Endodermal cell (in vitro differentiated cells): ENCODE measurements at places on chromosomes 7 and 10. TPM values are rescaled to one million over a fixed set of nuclear protein-coding genes. Genes with fewer than 3 reads are reported as not detected.
A peak's percentile ranks its signal among the peaks of the same experiment; 100 is the strongest.

Gene KLF14
- total RNA-seq, result not detected in 3 replicates

Gene FKBP9
- total RNA-seq, result 67.4 to 68.4 TPM (median 68.0 TPM) in 3 replicates

Gene ALOX5
- total RNA-seq, result 0.63 and 1.1 TPM in 2 replicates

Gene PTN
- total RNA-seq, result 5.6 to 7.1 TPM (median 6.6 TPM) in 3 replicates

Gene ABCB4
- total RNA-seq, result 0.41 and 0.77 TPM in 2 replicates

Gene ZNF107
- 16.9 and 17.9 TPM in 2 replicates for total RNA-seq

Gene VIPR2
- total RNA-seq, result 1.2 and 1.8 TPM in 2 replicates

Gene GIMAP1
- total RNA-seq, result not detected in 2 replicates

- no peak for DNase-seq
- H3K4me3 ChIP-seq, result peak overlapping the region; percentile 4
- H3K4me1 ChIP-seq, result no peaks in the 10 kb centered on the region
- no peaks in the 10 kb centered on the region for H3K36me3 ChIP-seq
- H3K27ac ChIP-seq, result no peak overlapping the region
- H3K27me3 ChIP-seq, result no peaks in the 10 kb centered on the region
Measured at GRCh38 chr7:82542665-82543064, 99.1 kb upstream of the CACNA2D1 start.

GRCh38 chr7:20200361-20200760 is 16.8 kb downstream of the MACC1 start:
- no peaks in the 10 kb centered on the region for H3K36me3 ChIP-seq
- no peak overlapping the region for H3K27ac ChIP-seq
- no peak for DNase-seq
- no peaks in the 10 kb centered on the region for H3K27me3 ChIP-seq
- H3K4me3 ChIP-seq, result no peak overlapping the region

DNA sequence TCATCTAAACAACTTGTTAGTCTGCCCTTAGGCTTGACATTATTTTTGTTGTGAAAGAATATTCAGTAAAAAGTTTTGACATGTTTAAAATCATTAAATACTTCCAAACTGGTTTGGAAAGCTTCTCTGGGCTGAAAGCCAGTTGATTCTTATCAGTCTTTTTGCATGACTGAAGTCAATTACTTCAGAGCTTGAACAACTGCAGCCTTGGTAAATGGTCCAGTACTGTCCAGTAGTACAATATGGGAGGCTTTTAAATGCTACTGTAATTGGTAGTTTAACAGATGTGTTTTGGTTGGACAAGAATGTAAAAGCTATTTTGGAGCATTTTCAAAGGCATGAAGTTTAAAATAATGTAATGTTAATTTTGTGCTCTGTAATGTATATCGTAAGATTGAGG is 103.4 kb downstream of the SDK1 start:
- H3K4me1 ChIP-seq, result peaks cover 11% of the 10 kb centered on the region
- H3K27ac ChIP-seq, result no peak overlapping the region
- DNase-seq, result no peak
- no peak overlapping the region for H3K4me3 ChIP-seq
- no peaks in the 10 kb centered on the region for H3K36me3 ChIP-seq
- no peaks in the 10 kb centered on the region for H3K27me3 ChIP-seq

- no peaks in the 10 kb centered on the region for H3K4me1 ChIP-seq
- no peaks in the 10 kb centered on the region for H3K36me3 ChIP-seq
- no peaks in the 10 kb centered on the region for H3K27me3 ChIP-seq
Measured at GRCh38 chr10:62352356-62352970, 21.7 kb upstream of the ZNF365 start.

DNA sequence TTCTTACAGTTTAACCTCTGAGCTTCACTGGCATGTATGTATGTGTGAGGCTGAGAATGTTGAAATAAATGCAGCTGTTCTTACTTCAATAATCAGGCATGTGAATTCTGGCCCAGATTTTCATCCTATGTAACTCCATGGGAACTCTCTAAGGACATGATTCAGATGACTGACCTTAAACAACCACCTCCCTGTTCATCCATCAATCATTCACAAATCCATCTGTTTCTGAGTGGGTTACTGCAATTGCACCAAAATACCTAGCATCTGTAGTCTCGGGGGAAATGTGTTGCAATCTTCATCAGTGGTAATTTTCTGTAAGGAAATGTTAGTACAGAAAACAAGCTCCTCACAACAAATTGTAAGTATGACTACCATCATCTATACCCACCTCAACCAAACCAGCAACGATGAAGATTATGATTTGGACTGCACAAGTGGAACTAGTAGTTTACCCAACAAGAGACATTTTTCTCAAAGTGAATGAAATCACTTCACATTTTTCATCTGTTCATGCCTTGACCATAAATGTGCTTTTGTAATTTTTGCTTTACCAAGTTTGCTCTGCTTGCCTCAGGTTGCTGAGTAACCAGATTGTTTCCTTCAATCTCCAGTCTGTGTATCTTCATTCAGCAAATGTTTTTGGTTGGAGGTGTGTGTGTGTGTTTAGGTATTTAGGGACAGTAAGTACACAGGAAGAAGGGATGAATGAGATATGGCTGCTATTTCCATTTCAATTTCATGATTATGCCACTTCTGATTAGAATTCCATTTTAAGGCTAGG is 65.7 kb upstream of the FZD8 start:
- DNase-seq, result no peak
- no peak overlapping the region for H3K4me3 ChIP-seq
- H3K4me1 ChIP-seq, result no peaks in the 10 kb centered on the region
- no peak overlapping the region for H3K27ac ChIP-seq
- H3K27me3 ChIP-seq, result no peaks in the 10 kb centered on the region

- no peak overlapping the region for H3K4me3 ChIP-seq
- H3K27ac ChIP-seq, result no peak overlapping the region
- no peaks in the 10 kb centered on the region for H3K27me3 ChIP-seq
Measured at GRCh38 chr7:109009636-109010035, 440.0 kb downstream of the DNAJB9 start.

DNA sequence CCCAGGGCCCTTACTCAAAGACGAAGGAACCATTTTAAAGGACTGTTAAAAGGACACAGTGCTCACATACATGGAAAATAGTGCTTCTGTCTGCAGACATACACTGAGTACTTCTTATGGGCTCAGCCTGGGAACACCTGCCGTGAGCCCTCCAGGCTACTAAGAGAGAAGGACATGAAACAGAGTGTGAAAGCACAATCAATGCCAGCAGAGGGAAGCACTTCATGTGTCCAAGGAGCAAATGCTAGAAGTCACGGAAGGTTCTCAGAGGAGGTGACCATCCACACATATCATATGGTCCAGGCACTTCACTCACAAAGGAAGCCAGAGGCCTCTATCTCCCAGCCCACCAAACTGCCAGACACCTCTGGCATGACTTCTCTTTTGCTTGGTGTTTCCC is 15.5 kb downstream of the ELMO1 start:
- H3K27me3 ChIP-seq, result no peaks in the 10 kb centered on the region
- H3K4me1 ChIP-seq, result no peaks in the 10 kb centered on the region
- no peak overlapping the region for H3K4me3 ChIP-seq
- no peak overlapping the region for H3K27ac ChIP-seq
- H3K36me3 ChIP-seq, result peaks cover 26% of the 10 kb centered on the region
- DNase-seq, result peak; percentile 70

DNA sequence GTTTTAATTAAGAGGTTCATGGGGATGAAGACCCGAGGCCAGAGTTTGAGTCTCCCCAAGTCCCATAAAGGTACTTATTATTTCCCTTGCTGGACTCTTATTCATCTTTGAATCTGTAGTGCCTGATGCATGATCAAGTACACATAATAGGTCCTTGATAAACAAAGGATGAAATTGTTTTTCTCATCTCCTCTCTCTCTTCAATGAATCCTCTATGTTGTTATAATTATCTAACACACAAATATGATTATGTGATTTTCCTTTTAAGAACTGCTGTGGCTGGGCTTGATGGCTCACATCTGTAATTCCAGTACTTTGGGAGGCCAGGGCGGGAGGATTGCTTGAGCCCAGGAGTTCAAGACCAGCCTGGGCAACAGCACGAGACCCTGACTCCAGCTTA is 117.7 kb downstream of the BAMBI start:
- H3K36me3 ChIP-seq, result no peaks in the 10 kb centered on the region
- H3K27me3 ChIP-seq, result peaks cover 12% of the 10 kb centered on the region
- DNase-seq, result no peak
- no peaks in the 10 kb centered on the region for H3K4me1 ChIP-seq

- H3K36me3 ChIP-seq, result no peaks in the 10 kb centered on the region
- H3K4me3 ChIP-seq, result no peak overlapping the region
- no peak for DNase-seq
- no peaks in the 10 kb centered on the region for H3K4me1 ChIP-seq
Measured at GRCh38 chr10:78506614-78507013, 473.0 kb downstream of the RPS24 start.

DNA sequence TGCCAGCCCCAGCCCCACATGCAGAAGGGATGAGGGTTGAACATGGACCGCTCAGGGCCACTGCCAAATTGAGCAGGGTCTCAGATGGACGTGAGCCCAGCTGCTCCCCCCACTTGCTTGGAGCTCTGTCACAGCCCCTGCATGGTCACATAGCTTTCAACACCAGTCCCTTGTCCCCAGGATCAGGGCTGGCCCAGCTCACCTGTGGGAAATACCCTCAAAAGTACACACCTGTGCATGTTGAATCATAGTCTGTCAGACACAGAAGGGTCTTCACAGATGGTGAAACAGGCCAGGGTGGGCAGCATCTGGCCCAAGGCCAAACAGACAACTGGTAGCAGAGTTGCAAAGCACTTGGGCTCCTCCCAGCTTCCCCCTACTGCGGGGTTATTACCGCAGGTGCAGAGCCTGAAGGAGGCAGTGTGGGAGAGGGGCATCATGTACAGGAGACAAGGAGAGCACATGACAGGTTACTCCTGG is 77.6 kb upstream of the UNC5B start:
- H3K4me1 ChIP-seq, result peaks cover 4% of the 10 kb centered on the region
- DNase-seq, result peak; percentile 71
- no peak overlapping the region for H3K4me3 ChIP-seq
- H3K36me3 ChIP-seq, result no peaks in the 10 kb centered on the region

DNA sequence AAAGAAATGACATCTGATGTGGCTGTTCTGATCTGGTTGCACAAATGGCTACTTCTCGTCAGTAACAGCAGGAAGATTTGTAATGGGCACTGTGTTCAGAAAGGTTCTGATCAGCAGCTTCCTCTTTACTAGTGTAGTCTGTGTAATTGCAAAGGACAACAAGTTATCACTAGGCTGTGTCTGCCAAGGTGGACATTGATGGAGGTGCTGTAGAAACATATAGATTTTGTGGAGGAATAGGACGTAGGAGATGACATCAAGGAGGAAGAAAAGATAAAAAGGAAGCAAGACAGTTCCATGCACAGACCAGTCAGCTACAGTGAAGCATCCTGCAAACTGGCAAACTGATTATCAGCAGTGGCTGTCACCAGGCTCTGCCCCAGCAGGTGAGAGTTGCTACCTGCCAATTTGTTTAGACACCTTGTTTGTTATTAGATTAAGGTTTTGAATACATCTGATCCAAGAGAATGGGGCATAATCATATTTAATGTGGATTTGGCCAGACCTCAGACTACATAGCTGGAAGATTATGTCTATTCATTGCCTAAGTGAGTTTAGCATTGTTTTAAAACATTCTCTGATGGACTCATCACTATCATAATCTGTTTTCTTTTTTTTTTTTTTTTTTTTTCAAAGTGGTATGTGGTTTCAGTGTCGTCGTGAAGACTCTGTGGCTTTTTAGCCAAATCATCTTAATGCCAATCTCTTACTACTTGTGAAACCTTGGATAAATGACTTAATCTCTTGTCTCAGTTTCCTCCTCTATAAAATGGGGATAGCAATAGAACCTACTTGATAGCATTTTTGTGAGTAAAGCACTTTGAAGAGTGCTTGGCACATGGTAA is 417.9 kb upstream of the LRGUK start:
- no peak overlapping the region for H3K4me3 ChIP-seq
- H3K4me1 ChIP-seq, result peaks cover 3% of the 10 kb centered on the region
- H3K27ac ChIP-seq, result no peak overlapping the region
- no peaks in the 10 kb centered on the region for H3K27me3 ChIP-seq

- no peaks in the 10 kb centered on the region for H3K4me1 ChIP-seq
- H3K36me3 ChIP-seq, result peaks cover 48% of the 10 kb centered on the region
- DNase-seq, result no peak
- H3K27me3 ChIP-seq, result no peaks in the 10 kb centered on the region
- no peak overlapping the region for H3K27ac ChIP-seq
- H3K4me3 ChIP-seq, result no peak overlapping the region
Measured at GRCh38 chr7:37128327-37129034, 320.2 kb downstream of the ELMO1 start.

GRCh38 chr10:97532935-97533671 is 34.4 kb downstream of the UBTD1 start:
- H3K36me3 ChIP-seq, result no peaks in the 10 kb centered on the region
- peak; percentile 81 for DNase-seq
- no peak overlapping the region for H3K27ac ChIP-seq
- no peaks in the 10 kb centered on the region for H3K4me1 ChIP-seq

- H3K4me1 ChIP-seq, result no peaks in the 10 kb centered on the region
- no peak overlapping the region for H3K27ac ChIP-seq
- H3K4me3 ChIP-seq, result no peak overlapping the region
- DNase-seq, result no peak
- no peaks in the 10 kb centered on the region for H3K36me3 ChIP-seq
- H3K27me3 ChIP-seq, result no peaks in the 10 kb centered on the region
Measured at GRCh38 chr7:26626687-26627086, 237.7 kb downstream of the SKAP2 start.

DNA sequence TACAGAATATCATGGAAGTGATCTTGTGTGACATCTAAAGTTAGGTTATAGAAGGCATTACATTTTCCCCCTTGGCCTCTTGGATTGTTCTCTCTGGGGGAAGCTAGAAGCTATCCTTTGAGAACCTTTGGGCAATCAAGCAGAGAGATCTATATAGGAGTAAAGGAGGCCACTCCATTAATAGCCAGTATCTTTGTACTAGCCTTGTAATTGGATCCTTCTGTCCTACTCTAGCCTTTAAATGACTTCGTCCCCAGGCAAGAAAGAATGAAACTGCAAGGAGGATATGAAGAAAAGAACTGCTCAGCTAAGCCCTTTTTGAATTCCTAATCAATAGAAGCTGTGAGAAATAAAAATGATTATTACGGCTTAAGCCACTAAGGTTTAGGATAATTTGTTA is 230.9 kb downstream of the AGMO start:
- no peak overlapping the region for H3K27ac ChIP-seq
- H3K4me3 ChIP-seq, result no peak overlapping the region
- DNase-seq, result no peak
- no peaks in the 10 kb centered on the region for H3K4me1 ChIP-seq

DNA sequence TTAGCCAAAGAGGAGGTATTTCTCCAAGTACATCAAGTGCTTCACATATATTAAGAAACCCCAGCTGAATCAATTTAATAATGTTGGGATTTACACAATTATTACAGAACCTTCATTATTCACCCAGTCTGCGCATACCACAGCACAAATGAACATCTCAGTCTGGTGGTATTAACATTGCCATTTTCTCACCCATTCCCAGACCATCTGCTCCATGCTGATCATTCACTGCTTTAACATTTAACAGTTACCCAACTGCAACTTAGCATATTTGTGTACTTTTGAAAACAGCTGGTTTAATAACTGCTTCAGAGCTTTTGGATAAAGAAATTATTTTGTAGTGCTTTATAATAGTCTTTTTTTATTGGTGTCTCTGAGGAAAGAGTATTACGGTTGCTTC is 1072.1 kb downstream of the NXPH1 start:
- H3K27ac ChIP-seq, result no peak overlapping the region
- no peaks in the 10 kb centered on the region for H3K36me3 ChIP-seq
- H3K27me3 ChIP-seq, result no peaks in the 10 kb centered on the region
- no peak overlapping the region for H3K4me3 ChIP-seq
